H4 (cell line): ENCODE measurements at places on chromosomes 12 and 14.

GRCh38 chr12:123427036-123427769, 9.3 kb downstream of the RILPL2 start:
- no peak for DNase-seq

- no peak for DNase-seq
Observed at GRCh38 chr12:59695379-59695778, 99.5 kb downstream of the SLC16A7 start.

GRCh38 chr12:52759218-52759617, 17.9 kb downstream of the KRT76 start:
- DNase-seq, result no peak

- no peak for DNase-seq
Observed at GRCh38 chr12:53479331-53479730, 19.9 kb downstream of the MAP3K12 start.

GRCh38 chr14:51889851-51890250, 29.4 kb downstream of the GNG2 start:
- DNase-seq, result peak; percentile 24

DNA sequence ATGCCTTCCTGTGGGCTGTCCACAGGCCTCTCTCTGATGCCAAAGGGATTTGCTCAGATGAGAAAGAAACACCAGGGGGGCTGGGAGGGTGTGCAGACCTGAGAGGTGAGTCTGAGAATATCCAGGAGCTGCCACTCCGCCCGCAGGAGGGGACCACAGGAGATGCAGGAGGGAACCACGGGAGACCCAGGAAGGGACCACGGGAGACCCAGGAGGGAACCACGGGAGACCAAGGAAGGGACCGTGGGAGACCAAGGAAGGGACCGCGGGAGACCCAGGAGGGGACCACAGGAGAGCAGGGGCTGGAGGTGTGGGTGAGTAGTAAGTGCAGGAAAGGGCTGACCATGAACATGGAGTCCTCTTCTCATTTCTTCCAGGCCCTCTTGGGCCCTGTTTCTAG, 74.6 kb upstream of the SFSWAP start:
- no peak for DNase-seq

- no peak for DNase-seq
Observed at GRCh38 chr14:61698206-61698980, 3.1 kb downstream of the HIF1A start.

DNA sequence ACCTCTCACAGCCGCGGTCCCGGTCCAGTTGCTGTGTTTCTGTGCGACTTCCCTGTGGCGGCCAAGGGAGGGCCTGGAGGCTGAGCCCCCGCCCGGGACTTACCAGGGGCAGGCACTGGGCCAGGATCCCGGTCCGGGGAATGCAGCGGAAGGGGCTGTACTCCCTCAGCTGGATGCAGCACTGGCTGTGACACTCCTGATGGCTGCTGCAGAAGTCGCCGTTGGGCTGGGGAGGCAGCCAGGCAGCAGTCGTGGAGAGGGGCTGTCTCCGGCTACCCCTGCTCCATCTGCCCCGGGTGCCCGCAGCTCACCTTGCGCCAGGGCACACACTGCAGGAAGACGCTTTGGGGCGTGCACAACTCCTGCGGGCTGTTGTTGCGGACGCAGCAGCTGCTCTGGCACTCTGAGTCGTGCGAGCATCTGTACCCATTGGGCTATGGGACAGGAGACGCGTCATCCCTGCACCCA, 6.2 kb downstream of the LRCOL1 start:
- DNase-seq, result no peak

GRCh38 chr14:100748944-100749343, 22.3 kb downstream of the DLK1 start:
- no peak for DNase-seq

GRCh38 chr12:76706101-76706500, 57.8 kb upstream of the ZDHHC17 start:
- peak; percentile 35 for DNase-seq
